GM12892 (cell line): ENCODE measurements at places on chromosomes 2 and 18.

DNA sequence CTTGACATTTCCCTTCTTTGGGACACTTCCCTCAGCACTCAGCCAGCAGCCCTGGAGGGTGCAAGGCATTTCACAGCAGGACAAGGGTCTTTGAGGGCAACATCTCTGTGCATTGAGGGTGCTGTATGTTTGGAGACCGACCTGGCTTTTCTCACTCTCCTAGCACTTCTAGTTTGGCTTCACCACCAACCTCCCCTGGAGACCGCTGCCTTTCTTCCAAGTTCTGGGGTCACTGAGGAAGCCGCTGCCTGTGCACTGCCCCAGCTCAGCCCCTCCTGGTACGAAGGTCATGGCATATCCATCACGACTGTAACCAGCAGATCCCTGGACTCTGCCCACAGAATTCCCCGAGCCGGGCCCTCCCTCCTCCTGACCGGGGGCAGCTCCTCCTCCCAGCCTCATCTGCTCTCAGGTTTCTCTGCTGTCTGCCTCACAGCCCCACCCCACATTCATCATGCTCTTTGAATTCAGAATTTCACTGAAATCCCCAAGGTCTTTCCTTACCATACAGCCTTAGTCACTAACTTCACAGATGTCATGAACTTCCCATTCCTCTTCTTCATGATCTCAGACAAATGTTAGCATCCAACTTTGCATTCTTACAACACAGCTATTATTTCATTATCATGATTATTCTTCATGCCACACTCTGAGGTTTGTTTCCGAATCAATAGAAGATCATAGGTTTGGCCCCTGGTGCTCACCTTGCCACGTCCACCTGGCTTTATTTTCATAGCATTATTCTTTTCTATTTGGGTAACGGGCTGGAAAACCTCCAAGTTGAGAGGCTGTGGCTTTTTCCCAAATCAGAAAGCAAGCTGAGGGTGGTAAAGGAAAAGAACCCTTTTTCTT, 113.0 kb upstream of the COPS8 start:
- no peak for DNase-seq

DNA sequence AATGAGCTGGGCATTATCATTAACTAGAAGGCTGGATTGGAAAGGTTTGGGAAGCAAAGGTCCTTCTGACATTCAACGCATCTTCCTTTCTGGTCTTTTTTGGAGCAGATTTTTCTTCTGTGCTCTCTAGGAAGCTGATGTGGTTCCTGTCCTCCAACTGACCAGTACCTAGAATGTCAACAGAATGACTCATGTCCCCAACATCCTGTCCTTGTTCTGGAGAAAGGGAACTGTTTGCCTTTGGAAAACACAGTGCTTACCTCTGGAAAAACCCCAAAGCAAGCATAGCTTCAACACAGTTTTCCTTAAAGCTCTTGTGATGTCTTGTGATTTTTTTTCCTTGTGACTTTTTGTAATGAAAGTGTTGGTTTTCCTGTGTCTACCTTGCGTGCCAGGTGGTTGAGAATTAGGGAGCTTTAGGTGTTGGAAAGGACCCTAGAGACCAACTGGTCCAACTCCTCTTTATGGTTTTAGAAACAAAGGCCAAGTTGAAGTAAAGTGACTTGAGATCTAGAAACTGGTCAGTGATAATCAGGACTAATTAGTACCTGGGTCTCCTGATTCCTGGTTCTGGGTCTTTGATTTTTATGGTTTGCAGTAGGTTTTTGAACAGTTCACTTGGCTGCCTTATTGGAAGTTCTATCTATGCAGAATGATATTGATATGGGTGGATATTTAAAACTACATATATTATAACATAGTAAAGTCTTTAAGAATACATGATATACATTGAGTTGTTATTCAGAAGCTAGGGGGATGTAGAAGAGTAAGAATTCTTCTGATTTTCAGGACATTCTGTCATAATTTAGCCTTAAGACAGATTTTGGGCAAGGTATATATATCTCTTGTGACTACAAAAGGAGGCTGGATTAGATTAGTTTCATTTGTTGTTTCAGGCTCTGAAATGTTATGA, 70.5 kb downstream of the FMNL2 start:
- DNase-seq = no peak

DNA sequence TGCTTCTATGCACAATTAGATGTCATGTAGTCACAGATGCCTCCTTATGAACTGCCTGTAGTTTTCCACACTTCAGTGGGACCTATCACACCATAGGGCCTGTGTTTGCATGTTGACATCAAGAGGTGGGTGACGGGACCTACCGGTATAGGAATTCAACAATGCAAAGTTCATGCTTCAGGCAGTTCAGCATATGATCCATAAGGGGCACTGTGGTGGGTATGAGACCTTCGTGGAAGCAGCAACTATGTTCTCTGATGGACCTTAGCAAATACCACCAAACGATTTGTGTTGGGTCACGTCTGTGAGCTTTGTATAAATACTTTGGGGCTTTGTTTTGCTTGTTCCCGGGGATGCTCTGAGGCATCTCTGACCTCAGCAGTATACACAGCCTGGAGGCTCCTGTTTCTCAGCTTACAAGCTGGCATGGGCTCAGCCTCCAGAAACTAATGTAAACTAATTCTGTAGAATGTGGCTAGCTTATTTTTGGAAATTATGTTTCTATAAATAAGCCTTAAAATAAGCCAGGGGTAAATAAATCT, 111.6 kb downstream of the DTNA start:
- DNase-seq = no peak

- no peak for DNase-seq
Observed at GRCh38 chr2:197894751-197895274, 90.4 kb downstream of the PLCL1 start.

GRCh38 chr2:117832905-117833613, 18.6 kb downstream of the DDX18 start:
- no peak for DNase-seq

- DNase-seq = no peak
Observed at GRCh38 chr2:8552293-8552801, 129.5 kb upstream of the ID2 start.

- DNase-seq = no peak
Observed at GRCh38 chr2:83368461-83368860, 1090.6 kb downstream of the SUCLG1 start.

GRCh38 chr18:10414293-10414842, 40.1 kb upstream of the APCDD1 start:
- DNase-seq = no peak

DNA sequence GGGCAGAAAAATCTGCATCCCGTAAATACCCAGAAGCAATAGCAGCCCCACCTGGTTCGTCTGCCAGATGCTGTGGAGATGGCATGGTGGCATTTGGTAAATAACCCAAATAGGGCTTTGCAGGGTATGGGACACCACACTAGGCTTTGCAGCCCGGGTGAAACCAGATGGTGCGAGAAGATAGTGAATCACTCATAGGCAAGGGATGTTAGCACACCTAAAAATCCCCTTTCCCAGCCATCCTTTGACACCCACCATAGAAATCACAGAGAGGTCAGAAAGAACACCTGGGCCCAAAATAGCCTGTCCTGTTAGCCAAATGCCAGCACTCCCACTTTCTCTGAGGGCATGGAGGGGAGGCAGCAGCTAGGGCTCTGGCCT, 47.6 kb downstream of the BCL11A start:
- no peak for DNase-seq

GRCh38 chr2:130336877-130337734, 5.6 kb upstream of the IMP4 start:
- no peak for DNase-seq

GRCh38 chr2:111676291-111676822, 207.6 kb downstream of the ANAPC1 start:
- no peak for DNase-seq

GRCh38 chr18:62045316-62045715, 141.5 kb downstream of the PIGN start:
- no peak for DNase-seq

DNA sequence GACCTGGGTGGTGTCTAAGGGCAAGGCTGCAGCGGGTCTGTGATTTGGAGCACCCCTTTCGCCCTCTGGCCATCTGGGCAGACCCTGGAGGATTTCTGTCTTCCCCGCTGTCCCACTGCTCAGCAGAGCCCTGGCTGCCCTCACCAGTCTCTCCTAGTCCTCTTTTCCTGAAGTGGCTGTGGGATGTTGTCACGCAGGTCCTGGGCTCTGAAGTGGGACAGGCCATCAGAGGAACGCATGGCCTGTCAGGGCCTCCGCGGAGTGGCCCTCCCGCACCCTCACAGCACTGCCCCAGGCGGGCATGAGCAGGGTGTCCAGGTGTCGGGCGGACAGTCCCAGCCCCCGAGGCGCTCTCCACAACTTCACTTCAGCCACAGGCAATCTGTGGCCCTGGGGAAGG, 1.1 kb upstream of the TMEM185B start:
- no peak for DNase-seq

- DNase-seq = no peak
Observed at GRCh38 chr2:105929516-105929915, 184.8 kb downstream of the NCK2 start.

DNA sequence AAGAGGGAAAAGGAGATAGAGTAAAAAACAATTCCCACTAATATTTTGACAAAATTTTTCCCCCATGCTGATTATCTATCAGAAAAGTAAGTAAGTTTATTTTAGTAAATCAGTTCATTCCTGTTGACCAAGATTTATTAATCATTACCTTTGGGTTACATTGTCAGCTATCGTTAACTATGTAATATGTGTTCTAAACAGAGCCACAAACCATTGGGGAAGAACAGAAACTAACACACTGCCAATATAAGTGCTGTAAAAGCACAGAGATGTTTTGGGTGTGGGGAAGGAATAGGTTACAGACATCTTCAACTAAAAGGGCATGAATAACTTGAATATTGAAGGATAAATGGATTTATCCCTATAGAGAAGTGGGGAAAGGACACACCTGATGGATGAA, 42.5 kb upstream of the ACADL start:
- no peak for DNase-seq

DNA sequence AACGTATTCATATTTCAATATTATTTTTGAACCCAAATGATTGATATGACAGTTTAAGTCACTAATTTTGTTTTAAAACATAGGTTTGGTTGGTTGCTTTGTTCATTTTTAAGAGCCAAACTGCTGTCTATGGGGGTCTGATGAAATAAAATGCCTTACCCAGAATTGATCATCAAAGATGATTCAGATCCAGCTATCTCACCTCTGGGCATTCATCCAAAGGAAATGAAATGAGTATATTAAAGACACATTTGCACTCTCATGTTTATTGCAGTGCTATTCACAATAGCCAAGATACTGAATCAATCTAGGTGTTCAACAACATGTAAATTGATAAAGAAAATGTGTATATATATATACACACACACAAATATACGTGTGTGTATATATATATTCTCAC, 326.9 kb upstream of the GULP1 start:
- DNase-seq = no peak

GRCh38 chr2:219624565-219624964, 2.9 kb upstream of the SLC4A3 start:
- DNase-seq = no peak

GRCh38 chr2:62287282-62287681, 91.4 kb downstream of the B3GNT2 start:
- no peak for DNase-seq

DNA sequence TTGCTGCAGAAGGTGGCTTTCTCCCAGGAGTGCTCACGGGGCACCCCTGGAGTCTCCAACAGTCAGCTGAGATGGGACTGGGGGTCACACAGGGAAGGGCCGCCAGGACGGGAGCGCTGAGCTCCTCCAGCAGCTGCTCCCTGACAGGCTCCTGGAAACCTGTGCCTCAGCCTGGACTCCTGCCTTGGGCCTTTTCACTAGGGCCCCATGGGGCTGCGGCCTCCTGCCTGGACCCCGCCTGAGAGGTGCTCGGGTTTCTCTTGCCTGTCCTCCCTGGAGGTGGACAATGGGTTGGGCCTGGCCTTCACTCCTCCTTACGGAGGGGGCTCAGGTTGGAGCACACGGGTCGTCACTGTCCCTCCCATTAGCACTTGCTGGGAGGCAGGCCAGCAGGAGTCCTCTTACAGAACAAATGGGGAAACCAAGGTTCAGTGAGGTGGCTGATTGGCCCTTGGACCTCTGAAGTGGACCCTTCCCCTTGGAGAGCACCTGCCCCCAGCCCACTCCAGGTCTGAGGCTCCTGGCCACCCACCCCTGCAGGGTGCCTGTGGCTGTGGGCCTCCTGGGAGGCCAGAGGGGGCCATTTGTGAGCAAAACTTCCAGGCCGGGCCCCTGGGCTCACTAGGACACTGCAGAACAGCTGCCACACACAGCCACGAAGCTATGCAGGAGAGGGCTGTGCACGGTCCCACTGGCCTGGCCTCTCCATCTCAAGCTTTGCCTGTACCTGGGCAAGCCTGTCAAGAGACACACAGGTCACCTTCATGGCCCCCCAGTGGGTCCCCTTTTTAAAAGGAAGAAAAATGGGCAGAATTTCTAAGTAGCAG, 57.1 kb upstream of the ODC1 start:
- DNase-seq = no peak

DNA sequence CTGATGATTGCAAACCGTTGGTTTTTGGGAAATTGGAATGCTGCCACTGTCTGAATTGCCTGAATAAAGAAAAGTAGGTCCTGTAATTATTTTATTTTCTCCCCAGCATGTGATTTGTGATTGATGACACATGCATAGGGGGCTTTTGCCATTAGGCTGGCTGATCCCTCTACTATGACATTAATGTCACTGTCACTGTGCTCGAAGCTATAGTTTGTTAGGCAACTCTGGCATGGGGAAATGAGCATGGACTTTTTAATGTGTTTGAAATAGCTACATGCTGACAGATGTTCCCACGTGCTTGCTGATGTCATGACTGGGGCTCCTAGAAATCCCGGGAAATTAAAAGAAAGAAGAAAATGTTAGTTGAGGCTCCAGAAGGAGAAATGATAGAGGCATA, 99.1 kb downstream of the HRH4 start:
- no peak for DNase-seq

DNA sequence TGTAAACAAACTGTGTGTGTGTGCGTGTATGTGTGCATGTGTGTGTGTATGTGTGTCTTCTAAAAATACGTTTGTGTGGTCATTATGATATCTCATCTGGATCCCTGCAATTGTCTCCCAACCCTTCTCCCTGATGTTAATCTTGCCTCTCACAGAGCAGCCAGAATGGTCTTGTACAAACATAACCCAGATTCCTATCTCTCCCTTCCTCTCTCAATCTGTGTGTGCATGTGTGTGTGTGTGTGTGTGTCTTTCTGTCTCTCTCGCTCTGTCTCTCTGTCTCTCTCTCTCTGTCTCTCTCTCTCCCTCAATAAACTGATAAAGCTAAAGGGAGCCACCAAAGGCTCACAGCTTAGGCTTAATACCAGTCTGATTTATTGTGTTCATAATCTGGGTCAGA, 210.8 kb downstream of the PAX3 start:
- DNase-seq = no peak

DNA sequence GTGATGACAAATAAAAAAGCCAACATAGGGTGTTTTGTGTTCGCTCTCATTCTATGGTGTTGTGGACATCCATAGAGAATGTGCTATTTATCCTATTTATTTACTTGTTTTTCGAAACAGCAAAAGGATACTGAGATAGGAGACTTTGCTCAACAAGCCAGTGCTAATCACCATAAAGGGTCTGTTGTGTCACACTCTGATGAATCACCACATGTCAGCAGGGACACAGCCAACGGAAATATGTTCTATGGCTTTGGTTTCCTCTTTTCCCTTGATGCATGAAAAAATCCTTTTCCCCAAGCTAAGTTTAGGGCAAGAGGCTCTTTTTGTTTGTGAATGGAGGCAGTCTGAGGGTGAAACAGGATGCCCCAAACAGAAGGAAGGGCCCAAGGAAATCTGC, 154.3 kb downstream of the RNF152 start:
- no peak for DNase-seq
